ENCODE measurements at places on chromosomes 1 and 21.

DNA sequence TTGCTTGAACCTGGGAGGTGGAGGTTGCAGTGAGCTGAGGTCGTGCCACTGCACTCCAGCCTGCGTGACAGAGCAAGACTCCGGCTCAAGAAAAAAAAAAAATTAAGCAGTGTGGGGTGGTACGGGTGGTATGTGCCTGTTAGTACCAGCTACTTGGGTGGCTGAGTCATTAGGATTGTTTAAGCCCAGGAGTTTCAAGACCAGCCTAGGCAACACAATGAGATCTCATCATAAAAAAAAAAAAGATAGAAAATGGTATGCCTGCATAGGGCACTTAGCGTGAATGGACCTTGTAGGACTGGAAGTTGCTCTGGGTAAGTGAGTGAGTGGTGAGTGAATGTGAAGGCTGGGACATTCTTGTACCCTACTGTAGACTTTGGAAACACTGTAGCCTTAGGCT is 37.0 kb downstream of the TBCE start:
- no peak for DNase-seq

DNA sequence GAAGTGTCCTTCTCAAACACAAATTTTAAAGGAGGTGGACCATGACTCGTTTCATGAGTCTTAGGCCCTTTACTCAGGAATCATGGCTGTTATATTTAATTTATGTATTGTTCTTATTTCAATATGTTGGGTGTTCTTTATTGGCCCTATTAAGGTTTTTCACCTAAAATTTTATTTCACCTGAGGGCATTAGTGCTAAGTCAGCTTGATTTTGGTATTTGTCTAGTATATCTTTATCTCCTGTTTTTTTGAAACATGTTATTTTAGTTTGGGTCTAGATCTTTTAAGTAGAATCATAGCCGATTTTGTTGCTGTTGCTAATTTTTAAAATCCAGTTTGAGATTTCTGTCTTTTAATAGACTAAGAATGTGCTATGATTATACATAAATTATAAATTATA is 430.4 kb downstream of the RPS6KC1 start:
- DNase-seq, result no peak

DNA sequence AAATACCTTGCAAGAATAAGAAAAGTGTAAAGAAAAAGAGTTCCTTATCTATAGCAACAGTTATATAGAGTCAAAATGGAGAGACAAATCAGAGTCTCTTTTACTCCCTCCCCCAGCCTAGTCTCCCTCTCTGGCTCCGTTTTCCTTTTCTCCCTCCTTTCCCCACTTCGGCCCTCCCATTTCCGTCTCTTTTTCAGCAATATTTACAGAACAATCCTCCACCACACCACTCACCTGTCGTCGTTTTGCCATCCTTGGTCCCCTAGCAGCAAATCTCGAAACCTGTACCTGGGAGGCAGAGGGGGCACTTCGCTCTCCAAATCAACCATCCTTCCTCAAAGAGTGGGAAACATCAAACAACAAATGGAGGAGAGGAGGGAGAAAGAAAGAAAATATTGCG is 259 bp downstream of the KCNT2 start:
- no peak for DNase-seq

DNA sequence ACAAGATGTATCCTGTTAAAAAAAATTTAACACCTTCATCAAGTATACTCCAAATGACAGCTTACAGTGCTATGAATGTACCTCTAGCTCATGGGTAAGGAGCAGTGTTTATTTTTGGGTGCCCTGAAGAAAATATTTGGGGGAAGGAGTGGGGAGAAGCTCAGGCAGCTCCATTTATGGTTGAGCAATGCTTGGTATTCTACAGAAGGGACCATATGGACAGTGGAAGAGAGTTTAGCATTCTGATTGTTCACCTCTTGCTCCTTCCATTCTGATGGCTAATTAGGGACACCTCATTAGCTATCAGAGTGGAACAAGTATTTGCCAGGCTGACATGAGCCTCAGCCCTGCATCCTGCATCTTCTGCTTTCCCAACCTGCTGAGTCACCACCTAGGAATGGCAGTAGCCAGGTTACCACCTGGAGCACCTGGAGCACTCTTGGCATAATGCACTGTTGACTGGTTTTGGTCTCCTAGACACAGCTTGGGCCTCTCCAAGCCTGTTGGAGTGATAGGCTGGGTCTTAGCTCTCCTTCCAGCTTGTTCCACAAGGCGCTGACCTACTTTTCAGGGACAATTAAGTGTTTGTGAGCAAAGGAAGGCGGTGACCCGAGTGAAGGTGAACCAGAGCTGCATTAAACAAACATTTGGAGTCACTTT is 62.0 kb upstream of the MACF1 start:
- DNase-seq, result no peak

- no peak for DNase-seq
Measured at GRCh38 chr1:230808281-230808872, 59.9 kb downstream of the C1orf198 start.

GRCh38 chr1:237281481-237281880 is 239.5 kb downstream of the RYR2 start:
- no peak for DNase-seq

Measured in NCI-H187 (cell line).